ENCODE measurements at places on chromosomes 1 and 21.
A peak's percentile ranks its signal among the peaks of the same experiment; 100 is the strongest.

DNA sequence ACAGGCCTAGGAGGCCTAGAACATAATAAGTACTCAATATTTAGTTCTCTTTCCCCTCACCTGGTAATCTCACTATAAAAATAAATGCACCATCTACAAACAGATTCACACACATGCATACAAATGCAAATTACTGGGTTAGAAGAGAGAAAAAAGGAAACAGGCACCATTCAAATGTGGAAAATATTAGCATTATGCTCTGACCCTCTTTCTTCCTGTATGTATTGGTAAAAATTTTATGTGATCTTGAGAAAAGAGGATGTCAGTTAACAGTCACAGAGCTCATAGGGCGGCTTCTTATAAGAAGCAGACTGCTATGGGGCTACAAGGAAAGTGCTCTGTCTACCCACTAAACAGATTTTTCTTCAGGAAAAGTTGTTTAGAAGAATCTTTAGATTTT, 565.4 kb downstream of the LMO4 start:
- no peak for ATAC-seq

DNA sequence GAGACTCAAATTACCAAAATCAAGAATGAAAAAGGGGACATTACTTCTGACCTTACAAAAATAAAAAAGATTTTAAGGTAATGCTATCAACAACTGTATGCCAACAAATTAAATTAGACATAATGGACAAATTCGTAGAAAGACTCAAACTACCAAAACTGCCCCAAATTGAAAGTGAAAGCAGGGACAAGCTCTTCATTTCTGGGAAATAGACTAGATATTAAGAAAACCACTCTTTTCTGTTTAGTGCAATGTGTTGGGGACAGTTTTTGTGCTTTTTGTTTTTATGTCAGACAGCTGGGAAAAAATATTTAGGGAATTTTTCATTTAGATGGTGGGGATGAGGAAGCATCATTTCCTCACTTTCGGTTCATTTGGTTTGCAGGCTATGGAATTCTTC, 4.9 kb upstream of the GBP1 start:
- ATAC-seq, result no peak

DNA sequence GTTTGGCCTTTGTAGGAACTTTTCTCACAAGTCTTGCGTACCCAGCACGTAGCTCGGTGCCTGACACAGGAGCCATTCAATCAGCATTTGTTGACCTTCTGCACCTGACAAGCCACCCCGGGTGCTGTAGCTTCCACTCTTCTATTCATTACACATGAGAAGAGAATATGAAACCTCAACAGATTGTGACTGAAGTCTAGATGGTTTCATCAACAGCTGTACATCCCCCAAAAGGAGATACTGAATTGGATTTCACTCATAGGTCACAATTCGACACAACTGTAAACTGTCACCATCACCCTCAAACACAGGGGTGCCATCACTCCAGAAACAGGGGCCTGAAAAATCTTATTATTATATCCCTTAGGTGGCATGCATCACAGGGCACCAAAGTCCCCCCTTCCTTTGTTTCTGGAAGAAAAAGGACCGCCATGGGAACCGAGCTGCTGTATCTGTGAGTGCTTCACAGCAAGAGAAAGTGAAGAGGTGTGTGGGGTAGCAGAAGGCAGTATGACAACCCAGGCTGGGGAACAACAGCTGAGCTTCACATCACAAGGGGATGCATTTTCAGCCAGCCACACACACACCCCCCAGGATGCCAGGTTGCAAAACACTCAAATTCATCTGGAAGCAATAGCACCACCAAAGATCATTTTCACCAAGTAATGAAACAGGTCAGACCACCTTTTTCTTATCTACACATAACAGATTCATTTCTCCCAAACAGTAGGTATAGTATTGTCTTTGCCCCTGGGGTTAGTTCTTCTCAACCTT, 225.7 kb downstream of the TOMM20 start:
- ATAC-seq, result no peak

DNA sequence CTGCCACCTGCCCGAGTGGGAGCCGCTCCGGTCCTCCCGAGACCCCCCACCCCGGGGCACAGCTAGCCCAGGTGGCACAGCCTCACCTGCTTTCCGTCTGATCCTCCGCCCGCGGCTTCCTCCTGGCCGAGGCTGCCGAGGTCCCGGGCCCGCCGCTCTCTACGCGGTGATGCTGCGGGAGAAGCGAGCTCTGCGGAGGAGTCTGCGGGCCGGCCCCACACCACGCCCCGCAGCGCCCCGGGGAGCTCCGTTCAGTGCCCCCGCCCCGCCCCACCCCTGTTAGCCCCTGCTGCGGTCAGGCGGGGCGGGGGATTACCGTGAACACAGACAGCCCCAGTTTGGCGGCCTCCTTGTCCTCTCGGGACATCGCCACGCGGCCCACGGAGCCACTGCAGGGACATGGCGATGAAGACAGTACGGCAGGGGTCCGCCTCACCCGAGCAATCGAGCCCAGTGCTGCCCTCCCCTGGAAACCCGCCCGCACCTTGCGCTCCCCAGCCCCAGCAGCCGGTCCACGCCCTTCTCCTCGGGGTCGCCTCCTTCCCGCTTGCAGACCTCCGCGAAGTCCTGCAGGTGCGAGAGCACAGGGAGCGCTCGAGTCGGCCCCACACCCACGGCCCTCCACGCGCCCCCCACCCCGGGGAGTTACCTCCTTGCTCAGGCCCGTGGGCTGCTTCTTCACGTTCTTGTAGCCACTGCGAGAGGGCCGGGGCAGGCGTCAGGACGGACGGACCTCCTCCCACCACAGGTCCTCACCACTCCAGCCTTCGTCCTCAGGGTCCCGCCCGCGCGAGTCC, 933 bp downstream of the C1orf35 start:
- no peak for ATAC-seq

GRCh38 chr1:61581251-61581650, 143.7 kb downstream of the TM2D1 start:
- ATAC-seq, result no peak

- ATAC-seq, result peak; percentile 66
Measured at GRCh38 chr1:30929135-30929889, 20.8 kb upstream of the SDC3 start.

DNA sequence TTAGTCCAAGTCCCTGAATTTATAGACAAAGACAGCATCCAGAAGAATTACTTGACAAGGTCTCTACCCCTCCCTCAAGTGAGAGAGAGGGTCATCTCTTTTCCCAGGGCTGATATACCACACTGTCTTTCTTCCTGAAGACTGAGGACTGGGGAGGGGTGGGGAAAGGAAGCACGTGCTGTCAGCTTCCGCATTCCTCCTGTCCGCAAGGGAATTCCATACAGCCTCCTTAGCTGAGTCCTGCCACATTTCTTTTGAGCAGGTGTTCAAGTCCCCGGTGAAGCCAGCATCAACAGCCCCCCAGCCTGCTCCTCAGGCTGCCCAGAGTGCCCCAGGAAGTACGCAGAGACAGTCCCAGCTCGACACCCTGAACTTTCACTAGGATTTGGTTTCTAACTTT, 34.2 kb downstream of the PCAT6 start:
- no peak for ATAC-seq

- ATAC-seq, result no peak
Measured at GRCh38 chr1:77975386-77975785, 3.5 kb downstream of the FUBP1 start.

DNA sequence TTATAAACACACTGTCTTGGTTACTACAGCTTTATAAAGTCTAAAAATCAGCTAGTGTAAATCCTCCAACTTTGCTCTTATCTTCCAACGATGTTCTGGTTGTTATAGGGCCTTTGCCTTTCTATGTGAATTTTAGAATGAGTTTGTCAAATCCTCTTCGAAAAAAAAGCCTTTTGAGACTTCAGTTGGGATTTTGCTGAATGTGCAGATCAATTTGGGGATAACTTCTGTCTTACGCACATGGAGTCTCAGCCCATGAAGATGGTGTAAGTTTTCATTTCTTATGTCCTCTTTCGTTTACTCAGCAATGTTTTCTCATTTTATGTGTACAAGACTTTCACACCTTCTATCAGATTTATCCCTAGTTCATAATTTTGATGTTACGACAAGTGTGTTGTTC, 64.8 kb upstream of the ADARB1 start:
- ATAC-seq, result no peak

- ATAC-seq, result no peak
Measured at GRCh38 chr1:24841593-24841992, 88.5 kb downstream of the RUNX3 start.

DNA sequence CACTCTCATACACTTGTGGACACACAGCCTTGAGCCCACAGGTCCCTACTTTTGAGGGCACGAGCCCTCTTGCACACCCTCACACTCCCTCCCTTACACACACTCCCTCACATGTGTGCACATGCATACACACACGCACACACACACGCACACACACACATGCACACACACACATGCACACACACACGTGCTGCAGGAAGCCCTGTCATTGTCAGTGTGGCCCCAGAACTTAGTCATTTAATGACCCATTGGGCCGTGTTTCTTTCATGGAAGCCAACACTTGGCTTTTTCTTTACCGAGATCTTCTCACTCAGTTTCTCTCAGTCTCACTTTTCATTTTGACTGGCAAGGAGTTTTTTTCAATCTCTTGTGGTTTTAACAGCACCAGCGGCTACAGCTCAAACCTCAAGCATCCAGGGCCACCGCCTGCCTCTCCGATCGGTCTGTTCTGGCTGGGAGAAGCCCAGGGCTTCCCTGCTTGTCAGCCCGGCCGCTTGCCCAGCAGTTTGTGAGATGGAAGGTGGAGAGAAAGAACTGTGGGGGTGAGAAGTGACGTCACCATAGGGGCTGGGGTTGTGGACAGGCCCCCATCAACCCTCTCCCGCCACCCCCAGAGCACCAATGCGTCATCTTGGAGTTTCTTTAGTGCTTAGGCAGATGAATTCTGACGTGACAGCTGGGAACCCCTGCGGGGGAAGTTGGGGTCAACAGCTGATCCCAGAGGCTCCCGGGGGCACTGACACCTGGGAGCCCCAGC, 15.8 kb upstream of the TNFRSF8 start:
- no peak for ATAC-seq

GRCh38 chr21:25385911-25386474, 221.3 kb downstream of the MRPL39 start:
- no peak for ATAC-seq

DNA sequence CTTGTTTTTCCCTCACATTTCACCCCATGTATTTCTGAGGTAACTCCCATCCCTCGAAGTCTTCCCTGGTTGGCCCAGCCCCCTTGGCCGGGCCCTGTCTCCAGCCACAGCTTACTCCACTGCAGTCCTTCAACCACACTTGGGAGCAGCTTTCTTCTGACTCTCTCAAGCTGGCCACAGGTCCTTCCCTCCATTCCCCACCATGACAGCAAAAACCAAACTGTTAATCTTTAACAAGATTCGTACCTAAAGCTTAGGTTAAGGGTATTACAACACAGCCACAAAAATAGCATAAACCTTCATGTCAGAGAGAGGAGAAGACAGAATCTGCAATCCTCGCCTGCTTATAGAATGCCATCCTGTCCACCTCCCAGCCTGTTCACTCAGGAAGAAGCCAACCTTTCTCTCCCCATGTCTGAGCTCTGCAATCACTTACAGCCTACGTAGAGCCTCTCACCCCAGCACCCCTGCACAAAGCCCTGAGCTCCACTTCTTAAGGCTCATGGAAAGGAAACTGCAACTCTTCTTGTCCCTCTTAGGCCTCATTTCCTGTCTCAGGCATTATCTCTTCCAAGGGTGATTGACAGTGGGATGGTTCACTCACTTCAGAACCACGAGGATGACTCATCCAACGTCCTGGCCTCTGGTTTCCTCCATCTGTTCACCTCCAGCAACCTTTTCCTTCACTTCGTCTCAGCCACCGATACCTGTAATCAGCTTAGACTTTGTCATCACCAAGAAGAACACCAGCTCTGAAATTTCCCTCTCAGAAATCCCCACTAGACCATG, 72.8 kb downstream of the CD2 start:
- no peak for ATAC-seq

GRCh38 chr1:14662116-14662515, 63.6 kb downstream of the KAZN start:
- peak; percentile 26 for ATAC-seq

GRCh38 chr1:207797229-207797973, 45.5 kb downstream of the CD46 start:
- peak; percentile 83 for ATAC-seq

DNA sequence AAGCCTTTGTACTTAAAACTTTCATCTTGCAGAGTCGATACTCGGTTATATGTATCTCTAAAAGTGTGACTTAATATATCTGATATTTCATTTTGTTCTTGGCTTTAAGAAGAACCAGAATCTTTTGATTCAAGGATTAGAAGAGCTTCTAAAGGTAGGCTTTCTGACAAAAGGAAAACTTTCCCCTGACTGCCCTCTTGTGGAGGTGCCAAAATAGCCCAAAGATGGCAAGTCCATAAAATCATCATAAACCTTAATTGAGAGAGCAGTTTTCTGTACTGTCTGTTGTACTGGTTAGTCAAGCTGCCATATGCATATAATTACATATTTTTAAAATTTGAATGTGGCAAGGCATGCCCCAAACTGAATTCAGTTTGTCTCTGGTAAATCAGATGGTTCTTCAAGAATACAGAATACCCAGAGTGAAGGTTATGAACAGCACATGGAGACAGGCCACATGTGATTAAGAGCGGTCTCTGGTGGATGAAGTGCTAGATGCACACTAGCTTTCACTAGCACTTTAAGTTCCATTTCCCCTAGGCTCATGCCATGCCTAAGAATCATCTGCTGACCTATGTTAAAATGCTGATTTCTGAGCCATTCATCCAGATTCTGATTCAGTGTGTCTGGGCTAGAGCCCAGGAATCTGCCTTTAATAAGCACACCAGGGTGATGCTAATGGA, 27.7 kb upstream of the ELAVL4 start:
- ATAC-seq, result no peak

DNA sequence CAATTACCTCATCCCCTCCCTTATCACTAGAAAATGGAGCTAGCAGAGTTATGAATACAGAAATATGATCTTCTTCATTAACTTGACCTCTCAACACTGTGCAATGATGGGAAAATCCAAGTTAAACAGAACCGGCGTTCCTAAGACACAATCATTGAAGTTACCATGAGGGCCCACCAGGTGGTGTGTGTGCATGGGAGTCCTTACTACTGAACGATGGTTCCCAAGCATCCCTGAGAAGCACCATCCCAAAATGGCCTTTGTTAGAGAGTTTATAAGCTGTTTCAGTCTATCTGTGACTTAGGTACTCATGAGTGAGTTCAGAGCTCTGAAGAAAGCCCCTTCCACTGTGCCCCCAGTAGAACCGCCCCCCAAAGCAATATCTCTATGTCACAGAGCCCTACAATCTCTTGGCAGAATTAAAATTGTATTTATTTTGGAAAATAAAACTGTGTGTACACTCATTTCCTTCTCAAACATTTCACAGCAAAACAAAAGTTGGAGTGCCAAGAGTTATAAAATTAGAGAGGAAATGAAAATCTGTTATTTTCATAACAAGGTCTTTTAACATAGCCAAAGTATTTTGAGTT, 56.8 kb downstream of the PLD5 start:
- ATAC-seq, result peak; percentile 58

GRCh38 chr1:34066166-34066565, 98.9 kb downstream of the CSMD2 start:
- no peak for ATAC-seq
